ENCODE measurements at places on chromosomes 3 and 15.
A peak's percentile ranks its signal among the peaks of the same experiment; 100 is the strongest.

- no peak for DNase-seq
Measured at GRCh38 chr3:133138017-133138416, 99.8 kb downstream of the TMEM108 start.

DNA sequence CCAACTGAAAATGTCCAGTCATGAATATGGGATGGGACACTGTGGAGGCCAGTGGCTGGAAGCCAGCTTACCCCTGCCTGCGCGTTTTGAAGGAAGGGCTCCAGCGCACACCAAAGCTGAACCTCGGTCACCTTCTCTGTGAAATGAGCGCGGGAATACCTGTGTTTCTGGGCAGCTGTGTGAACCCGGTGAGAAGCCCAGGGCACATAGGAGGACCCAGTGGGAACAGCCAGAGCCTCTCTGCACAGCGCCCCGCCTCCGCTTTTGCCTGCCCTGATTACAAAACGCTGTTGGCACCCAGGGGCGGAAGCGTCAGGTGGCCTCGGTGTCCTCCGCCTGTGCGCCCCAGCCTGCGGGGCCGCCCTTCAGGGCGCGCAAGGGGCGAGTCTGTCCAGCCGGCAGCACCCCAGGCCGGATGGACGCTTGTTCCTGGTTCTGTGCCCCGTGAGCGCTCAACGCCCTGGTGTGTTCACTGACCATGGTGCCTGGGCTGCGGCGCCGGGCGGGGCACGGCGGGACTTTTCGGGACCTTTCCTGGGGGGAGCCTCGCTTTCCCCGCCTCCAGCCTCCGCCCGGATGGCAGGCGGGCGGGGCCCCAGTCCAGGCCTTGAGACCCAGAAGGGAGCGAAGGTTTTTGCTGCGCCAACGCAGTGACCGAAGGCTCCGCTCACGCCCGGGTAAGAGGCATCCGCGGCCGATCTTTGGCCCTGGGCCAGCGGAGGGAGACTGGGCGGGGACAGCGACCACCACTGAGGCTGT lies at the start of gene SQOR:
SQOR (plus strand) TSS at position 598 of the 759 bp plus-strand sequence. CDS start 23,895 bp downstream, outside the sequence.
- DNase-seq: peak; percentile 83

- no peak for DNase-seq
Measured at GRCh38 chr15:31814082-31814481, 216.2 kb upstream of the CHRNA7 start.

DNA sequence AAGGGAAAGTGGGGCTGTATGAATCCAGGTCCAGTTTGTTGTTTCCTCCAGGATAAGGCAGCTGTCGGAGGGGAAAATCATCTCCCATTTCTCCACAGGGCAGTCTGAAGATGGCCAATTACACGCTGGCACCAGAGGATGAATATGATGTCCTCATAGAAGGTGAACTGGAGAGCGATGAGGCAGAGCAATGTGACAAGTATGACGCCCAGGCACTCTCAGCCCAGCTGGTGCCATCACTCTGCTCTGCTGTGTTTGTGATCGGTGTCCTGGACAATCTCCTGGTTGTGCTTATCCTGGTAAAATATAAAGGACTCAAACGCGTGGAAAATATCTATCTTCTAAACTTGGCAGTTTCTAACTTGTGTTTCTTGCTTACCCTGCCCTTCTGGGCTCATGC lies 911 bp downstream of the CCRL2 start:
- DNase-seq: no peak

GRCh38 chr15:66997212-66997611 lies 68.2 kb upstream of the SMAD3 start:
- DNase-seq: peak; percentile 91

GRCh38 chr15:71627604-71628003 lies 182.8 kb upstream of the NR2E3 start:
- DNase-seq: peak; percentile 4

DNA sequence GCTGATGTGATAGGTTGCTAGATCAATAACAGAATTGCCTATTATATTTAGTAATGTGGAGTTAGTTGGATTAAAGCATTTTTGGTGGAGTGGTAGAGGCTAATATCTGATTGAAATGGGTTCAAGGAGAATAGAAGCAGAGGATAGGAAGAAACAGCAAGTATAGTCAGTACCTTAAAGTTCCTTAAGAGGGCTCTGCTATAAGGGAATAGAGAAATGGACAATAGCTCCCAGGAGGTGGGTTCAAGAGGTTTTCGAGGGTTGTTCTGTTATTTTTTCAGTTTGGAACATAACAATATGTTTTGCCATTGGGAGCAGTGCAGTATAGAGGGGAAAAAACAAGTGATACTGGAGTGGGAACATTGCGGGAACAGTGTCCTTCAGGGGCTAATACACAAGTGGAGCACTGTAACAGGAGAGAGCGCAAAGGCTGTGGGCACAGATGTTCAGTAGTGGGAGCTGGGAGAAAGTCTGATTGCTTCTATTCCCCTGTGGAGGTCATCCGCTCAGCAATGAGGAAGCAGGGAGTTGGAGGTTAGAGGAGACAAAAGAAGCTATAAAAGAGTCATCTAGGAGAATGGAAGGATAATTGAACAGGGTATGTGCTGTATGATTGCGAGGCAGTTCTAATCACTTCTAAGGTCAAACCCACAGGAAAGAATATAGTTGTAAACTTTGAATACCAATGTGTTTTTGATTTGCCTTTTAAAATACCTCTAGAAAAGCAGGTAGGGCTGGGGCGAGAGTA lies 3.3 kb downstream of the MRPS11 start:
- no peak for DNase-seq

- DNase-seq: peak; percentile 26
Measured at GRCh38 chr3:39378088-39378487, 5.1 kb upstream of the SLC25A38 start.

DNA sequence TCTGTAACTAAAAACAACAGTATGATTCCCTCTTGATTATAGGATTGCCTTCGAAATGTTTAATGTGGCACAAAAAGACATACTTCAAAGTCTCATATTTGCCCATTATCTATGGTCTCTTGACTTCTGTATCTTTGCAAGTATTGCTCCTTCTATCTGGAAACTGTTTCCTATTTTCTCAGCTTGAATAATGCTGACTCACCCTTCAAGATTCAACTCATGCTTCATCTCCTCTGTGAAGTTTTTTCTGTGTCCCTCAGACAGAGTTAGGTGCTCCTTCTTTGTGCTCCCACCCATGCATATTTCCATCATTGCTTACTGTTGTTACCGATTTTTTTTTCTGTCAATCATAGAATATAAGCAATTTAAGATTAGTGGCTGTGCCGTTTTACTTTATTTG lies 192.8 kb upstream of the ROBO1 start:
- no peak for DNase-seq

DNA sequence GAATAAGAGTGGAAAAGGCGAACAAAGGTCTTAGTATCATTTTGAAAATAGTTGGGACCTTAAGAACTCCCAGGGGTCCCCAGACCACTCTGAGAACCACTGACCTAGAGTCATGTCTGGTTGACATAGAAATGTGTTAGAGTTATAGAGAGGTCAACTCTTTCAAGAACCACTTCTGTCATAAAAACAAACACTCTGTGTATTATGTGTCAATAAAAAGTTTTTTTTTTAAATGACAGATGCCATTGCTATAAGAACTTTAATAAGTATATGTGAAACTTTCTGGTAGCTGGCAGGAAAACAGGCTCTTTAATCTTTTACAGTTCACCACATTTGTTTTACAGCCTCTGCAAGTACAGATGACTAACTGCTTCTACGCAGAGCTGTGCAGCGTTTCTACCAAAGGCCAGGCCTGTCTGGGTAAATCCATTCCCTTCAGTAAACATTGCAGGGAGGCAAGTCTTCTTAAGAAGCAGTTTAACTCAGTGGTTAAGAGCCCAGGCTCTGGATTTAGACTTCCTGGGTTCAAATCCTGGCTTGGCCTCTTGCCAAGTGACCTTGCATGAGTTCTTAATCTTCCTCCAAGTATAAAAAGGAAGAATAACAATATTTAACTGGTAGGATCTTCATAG lies 56.6 kb downstream of the RFTN1 start:
- peak; percentile 25 for DNase-seq

GRCh38 chr3:10503217-10503796 lies 2.1 kb downstream of the ATP2B2 start:
- DNase-seq: no peak

- DNase-seq: peak; percentile 50
Measured at GRCh38 chr3:160754371-160754854, 1.6 kb upstream of the PPM1L start.

GRCh38 chr15:74961616-74962015 lies 5.0 kb upstream of the RPP25 start:
- DNase-seq: no peak

GRCh38 chr3:113287111-113287802 lies 75.9 kb downstream of the BOC start:
- DNase-seq: peak; percentile 65

DNA sequence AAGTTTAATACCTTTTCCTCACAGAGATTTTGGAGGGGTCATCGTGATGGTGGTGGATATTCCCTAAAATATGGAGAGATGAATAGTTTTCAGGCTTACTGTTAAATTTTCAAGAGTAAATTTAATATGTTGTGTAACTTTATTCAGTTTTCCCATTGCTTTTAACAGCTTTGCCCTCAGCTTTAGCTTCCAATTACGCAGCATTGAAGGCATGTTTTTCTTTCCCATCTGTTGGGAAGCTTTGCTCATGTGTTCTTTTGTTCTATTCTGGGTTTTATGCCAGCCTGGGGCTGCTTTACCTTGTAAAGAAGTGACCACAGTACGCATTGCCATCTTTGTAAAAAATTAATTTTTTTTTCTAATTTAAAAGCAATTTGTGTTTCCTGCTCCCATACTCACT lies 151.5 kb downstream of the B3GALNT1 start:
- DNase-seq: no peak

DNA sequence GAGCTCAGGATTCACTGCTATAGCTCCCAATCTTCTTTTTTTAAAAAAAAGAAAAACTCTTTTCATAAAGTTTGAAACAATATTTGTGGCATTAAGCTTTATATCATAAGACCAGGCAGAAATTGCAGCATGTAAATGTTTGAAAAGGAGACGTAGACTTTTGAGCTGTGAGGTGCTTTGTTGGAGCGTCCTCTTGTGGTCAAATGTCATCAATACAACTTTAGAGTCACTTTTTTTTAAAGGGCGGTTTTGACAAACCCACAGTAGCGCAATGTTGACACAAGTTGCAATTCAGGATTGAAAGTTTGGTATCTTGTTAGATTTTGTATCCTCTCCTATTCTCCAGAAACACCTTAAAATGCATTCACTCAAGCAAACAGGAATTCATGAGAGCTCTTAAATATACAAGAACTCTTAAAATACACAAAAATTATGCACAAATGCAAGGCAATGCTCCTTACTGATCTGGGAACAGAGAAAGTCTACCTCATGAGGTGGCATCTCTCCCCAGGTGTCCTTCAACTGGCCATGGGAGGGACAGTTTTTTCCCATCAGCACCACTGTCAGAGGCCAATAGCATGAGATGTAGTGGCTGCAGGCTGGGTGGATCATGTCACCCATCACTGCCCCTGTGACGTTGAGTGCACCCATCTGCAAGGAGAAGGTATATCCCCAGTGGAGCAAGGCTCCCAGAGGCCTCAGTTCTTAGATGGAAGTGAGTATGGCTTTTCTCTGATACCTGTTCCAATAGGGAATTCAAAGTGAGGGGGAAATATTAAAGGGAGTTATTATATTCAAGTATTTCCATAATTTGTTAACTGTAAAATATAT lies 70.7 kb downstream of the ANXA2 start:
- peak; percentile 62 for DNase-seq

- peak; percentile 81 for DNase-seq
Measured at GRCh38 chr3:70982700-70983140, 600.8 kb downstream of the FOXP1 start.

DNA sequence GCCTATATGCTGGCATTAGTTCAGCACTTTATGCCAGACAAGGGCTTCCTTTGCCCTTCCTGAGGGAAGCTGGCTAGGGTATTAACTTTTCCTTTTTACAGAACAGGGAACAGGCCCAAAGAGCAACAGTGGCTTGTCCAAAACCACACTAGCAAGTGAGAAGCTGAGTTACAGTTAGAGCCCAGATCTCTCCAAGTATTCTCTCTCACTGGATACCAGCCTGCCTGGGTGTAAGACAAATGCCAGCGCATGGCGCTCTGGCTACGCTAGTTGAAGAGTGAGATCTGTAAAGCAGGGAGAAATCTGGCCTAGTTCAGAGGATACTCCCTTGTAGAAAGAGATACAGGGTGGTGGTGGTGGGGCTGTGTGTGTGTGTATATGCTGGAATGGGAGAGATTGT lies 38.4 kb downstream of the RAB11A start:
- DNase-seq: no peak

GRCh38 chr15:59636184-59636583 lies 21.1 kb downstream of the GTF2A2 start:
- DNase-seq: no peak

DNA sequence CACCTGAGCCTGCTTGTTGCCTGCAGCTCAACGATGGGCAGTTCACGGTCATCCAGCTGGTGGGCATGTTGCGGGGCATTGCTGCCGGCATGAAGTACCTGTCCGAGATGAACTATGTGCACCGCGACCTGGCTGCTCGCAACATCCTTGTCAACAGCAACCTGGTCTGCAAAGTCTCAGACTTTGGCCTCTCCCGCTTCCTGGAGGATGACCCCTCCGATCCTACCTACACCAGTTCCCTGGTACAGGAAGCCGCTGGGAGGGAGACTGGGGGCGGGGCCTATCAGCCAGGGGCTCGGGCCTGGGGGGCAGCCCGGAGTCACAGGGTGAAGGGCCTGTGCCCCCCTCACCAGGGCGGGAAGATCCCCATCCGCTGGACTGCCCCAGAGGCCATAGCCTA lies 18.8 kb downstream of the EPHB3 start:
- DNase-seq: no peak

DNA sequence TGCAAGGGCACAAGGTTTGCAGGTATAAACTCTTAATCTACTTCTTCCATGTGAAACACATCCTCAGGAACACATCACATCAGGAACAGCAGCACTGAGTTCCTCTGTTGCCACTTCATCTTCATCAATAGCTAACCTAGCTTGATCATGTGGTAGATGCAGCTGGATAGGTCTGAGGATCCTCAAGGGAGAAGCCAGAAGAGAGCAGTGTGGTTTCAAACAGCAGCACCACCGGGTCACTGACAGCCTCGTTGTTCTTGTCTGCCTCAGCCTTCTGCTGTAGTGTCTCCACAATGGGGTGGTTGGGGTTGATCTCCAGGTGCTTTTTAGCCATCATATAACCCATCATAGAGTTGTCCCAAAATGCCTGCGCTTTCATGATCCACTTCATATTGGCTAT lies 58.8 kb downstream of the ADAM10 start:
- no peak for DNase-seq

DNA sequence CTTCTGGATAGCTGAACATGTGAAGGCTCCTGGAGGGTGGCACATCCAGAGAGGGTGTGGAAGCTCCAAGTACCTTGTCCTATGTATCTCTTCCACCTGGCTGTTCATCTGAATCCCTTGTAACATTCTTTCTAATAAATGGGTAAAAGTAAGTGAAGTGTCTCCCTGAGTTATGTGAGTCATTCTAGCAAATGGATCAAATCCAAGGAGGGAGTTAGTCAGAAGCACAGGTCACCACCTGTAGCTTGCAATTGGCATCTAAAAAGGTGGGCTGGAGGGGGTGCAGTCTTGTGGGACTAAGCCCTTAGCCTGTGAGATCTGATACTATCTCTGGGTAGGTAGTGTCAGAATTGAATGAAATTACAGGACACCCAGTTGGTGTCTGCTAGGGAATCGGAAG lies 71.0 kb downstream of the WWTR1 start:
- DNase-seq: peak; percentile 53

- peak; percentile 26 for DNase-seq
Measured at GRCh38 chr3:100540791-100541334, 48.4 kb downstream of the TMEM45A start.

GRCh38 chr3:86416334-86416733 lies 574.6 kb downstream of the VGLL3 start:
- no peak for DNase-seq

GRCh38 chr3:72702390-72702789 lies 145.9 kb downstream of the SHQ1 start:
- DNase-seq: no peak

GRCh38 chr3:190722181-190722905 lies 140.2 kb downstream of the GMNC start:
- no peak for DNase-seq

Measured in EL (cell line).